ENCODE measurements at places on chromosomes 1 and 21.

DNA sequence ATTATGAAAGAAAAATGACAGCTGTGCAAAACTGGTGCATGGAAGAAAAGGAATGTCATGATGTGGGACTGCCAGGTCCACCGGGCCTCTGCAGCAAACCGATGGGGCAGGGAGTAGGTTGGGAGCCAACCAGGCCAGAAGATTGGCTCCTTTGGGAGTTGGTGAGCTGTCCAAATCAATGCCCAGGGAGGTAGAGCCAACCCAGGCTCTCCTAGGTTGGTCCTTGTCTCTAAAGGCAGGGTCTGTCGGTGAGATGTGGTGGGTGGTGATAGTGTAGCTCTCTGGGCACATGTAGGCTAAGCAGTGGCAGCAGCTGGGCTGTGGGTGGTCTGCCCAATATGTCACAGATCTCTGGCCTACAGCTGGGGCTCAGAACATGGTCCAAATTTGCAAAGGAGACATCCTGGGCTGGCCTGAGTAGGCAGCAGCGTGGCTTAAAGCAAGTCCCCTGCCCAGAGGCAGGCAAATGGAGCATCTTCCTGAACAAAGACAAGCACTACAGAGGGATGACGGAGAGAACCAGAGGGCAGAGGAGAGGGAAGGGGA is 61.2 kb upstream of the PRDX6 start:
- DNase-seq, result no peak

- no peak for DNase-seq
Observed at GRCh38 chr21:33767236-33767635, 124.9 kb downstream of the ITSN1 start.

GRCh38 chr1:212926372-212926771 is 24.0 kb upstream of the VASH2 start:
- DNase-seq, result no peak

DNA sequence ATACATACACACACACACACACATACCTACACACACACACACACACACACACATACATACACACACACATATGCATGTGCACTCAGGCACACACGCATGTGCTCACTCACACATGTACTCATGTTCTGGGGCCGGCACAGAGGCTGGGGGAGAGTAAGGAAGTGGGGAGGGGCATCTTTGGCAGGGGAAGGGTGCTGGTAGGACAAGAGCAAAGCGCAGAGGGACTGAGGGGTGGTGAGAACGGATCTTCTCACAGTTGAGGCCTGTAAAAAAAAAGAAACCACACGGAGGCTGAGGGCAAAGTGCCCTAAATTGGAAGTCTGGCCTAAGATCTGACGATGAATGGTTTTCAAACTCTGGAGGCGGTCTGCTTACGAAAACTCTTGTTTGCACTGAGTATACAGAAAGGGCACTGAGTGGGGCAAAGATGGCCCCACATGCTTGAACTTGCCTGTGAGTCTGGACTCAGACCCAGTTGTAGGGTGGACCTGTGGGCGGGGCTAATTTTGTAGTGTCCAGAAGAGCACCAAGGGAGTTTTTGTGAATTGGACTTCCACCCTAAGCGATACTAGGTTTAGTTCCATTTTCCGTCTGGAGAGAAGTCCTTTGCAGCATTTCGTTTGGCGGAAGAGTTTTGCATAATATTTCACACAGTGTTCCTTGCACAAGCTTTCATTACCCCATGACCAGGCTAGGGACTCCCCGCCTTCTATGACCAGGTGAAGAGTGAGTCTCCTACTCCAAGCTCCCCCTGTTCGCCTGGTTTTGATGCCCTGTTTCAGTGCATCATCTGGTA is 79.3 kb upstream of the LYST start:
- no peak for DNase-seq

DNA sequence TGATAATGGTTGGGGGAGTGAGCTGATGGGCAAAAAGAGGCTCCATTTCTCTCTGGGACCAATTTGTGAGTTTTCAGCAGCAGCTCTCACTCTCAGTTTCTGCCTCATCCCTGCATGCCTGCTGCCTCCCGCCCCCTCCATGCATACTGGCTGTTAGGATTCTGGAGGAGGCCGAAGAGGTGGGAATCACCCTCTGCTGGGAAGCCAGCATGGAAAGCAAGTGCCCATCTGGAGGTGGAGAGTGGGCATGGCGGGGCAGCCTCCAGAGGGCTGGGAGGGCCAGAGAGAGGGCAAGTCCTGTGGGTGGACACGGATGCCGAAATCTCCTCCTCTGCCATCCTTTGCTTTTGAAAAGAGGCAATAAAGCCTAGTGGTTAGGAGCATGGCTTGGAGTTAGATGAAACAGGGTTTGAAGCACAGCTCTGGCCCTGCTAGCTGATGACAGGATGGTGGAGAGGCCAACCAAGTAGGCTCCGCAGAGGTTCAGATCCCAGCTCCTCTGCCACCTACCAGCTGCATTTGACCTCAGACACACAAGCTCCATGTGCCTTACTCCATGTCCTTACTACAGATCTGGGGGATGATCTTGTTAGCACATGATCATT is 113.4 kb downstream of the GRIK3 start:
- no peak for DNase-seq

DNA sequence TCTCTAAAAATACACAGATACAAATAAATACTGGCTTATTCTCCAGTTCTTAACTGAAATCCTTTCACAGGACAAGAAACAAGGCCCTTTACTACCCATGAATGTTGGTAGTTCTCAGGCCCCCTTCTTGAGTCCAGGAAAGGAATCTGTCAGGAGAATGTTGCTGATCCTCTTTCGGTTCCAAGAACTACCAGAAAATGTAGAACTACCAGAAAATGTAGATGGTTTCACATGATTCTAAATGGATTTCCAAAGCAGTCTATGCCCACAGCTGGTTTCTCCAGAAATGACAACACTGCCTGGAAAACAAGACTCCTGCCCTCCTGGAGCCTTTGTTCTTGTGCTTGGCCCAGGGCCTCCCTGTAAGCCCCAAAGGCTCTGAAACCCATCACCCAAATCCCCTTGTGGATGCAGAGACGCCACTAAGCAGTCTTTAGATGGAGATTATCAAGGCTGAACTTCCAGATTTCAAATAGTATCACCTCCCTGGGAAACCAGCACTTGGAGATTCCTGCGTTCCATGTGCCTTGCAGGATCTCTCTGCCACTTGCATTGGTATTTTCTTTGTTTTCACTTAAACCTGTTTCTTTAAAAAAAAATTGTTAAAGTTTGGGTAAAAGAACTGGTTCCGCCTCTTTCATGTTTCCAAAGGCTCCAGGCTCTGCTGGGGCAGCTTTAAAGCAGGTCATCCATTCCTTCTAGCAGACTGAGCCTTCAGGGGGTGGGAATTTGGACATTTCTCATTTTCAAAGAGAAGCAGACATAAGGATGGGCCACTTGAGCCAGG is 53.4 kb downstream of the MAN1C1 start:
- DNase-seq, result no peak

DNA sequence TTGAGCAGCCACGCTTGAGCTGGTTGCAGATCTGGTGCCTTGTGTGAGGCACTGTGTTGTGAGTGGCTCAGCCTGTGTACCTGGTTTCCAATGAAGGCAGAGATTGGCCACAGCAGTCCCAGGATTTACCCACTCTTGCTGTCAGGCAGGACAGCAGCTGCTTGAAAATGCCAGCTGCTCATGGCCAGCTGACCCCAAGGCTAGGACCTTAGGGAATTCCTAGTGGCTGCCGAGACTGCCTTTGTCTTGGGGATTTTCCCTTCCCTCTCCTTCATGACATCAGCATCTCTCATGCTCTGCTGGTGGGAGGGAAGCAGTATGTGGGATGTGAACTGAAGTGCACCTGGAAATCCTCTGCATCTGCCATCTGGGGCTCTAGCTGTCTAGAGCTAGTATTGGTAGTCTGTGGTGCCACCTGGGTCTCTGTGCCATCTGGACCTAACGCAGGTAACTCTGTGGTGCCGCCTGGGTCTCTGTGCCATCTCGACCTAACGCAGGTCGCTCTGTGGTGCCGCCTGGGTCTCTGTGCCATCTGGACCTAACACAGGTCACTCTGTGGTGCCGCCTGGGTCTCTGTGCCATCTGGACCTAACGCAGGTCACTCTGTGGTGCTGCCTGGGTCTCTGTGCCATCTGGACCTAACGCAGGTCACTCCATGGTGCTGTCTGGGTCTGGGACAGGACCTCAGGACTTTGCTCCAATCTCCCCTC is 3.8 kb upstream of the LRRC47 start:
- no peak for DNase-seq

GRCh38 chr21:43953021-43953420 is 59.1 kb upstream of the TRAPPC10 start:
- no peak for DNase-seq

- DNase-seq, result no peak
Observed at GRCh38 chr1:64845831-64846425, 101.1 kb downstream of the RAVER2 start.

DNA sequence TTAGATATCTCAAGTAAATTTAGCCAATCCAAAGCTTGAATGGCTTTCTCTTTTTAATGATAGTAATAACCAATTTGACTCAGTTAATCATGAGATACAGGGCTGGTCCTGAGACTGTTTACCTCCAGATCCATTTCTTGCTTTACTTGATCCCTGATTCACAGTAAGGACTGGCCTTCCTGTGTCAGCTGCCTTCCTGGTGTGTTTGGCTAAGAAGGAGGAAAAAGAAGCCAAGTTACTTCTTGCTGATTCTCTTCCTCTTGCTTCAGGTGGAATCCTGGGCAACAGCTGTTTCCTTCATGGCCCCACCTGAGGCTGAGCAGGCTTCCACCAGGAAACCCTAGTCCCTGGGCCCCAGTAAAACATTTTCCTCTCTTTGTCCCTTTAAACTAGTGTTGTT is 14.6 kb upstream of the RC3H1 start:
- no peak for DNase-seq

- no peak for DNase-seq
Observed at GRCh38 chr1:100397681-100398080, 45.4 kb downstream of the CDC14A start.

GRCh38 chr1:91217911-91218310 is 186.7 kb downstream of the HFM1 start:
- no peak for DNase-seq

DNA sequence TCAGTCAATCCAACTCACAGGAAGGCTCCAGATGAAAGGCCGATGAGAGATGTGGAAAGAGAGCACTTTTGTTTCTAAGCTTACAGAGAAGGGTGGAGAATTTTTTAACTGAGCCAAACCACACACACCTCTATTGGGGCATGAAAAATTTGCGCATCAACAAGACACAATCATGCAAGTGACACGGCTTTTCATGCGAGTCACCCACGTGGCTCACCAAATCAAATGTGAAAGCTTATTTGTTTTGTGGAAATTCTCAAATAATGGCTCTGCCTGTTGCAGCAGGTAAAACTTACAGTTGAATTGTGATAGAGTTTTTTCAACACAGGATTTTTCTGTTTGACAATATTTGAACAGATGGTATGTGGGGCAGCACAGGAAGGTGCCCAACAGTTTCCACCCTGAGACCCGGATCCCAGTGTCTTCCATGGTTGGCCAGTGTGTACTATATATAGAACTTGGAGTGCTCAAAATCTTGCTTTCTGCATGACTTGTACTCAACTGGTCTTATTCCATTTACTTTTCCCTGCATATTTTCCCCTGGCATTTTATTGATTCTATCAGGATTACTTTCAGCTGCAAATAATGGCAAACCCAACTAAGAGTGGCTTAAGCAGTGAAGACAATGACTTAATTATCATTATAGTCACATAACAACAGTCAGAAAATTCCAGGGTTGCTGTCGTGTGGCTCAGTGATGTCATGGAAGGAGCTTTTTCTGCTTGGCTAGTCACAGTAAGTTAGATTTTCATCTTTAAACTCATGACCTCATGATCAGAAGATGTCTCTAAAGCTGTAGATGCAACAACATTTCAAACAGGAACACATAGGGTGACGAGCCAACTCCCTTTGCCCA is 90.6 kb upstream of the SIM2 start:
- DNase-seq, result no peak

DNA sequence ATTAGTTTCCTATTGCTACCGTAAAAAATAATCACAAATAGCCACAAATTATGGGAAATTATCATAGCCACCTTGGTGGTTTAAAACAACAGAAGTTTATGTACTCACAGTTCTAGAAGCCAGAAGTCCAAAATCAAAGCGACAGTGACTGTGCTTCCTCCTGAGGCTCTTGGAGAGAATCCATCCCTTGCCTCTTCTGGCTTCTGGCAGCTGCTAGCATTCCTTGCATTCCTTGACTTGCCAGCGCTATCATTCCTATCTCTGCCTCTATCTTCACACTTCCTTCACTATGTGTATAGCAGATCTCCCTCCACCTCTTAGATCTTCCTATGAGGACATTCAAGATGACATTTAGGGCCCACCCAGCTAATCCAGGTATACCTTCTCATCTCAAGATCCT is 180.1 kb upstream of the USP25 start:
- no peak for DNase-seq

GRCh38 chr1:218926631-218927030 is 247.0 kb upstream of the LYPLAL1 start:
- DNase-seq, result no peak

GRCh38 chr1:75792091-75792490 is 4.6 kb upstream of the MSH4 start:
- no peak for DNase-seq

DNA sequence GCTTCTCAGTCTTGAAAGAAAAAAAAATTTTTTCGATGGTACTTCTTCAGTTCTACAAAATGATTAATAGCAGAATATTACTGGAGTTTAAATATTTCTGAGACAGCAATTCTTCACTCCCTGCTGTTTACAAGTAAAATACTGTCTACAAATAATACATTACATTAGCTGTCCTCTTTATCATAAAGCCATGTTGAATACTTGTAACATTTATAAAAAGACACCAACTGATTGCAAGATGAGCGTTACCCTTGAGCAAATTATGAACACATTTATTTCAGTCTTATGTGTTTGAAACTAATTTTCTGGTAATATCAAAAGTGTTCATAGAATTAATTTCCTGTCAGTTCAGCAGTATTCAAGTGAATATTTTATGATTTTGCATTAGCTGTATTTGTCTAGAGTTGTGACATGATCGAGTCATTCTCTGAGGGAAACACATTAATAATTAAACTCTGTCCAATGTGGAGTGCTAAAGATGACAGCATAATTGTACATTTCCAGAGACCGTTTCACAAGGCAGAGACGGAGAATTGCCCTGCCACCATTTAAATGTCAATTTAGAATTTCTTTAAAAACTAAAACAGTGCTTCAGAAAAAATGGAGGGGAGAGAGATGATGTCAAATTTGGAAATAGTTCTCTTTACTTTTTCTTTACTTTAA is 1359.0 kb upstream of the ADGRL4 start:
- DNase-seq, result no peak

DNA sequence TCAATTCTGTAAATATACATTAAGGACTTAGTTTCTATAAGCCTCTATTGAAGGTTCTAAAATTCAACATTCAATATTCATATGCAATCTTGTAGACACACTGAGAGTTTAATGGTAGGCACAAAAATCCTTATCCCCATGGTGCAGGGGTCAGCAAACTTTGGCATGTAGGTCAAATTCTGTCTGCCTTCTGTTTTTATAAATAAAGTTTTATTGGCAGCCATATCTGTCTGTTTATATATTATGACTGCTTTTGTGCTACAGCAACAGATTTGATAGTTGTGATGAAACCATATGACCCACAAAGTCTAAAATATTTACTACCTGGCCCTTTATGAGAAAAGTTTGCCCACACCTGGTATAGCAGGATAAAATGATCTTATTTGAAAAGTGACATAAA is 91.2 kb upstream of the PPIH start:
- no peak for DNase-seq

- DNase-seq, result no peak
Observed at GRCh38 chr1:25724201-25724600, 75.8 kb upstream of the SELENON start.
